GM23248 (cell line): ENCODE measurements at places on chromosomes 7 and 10. TPM values are rescaled to one million over a fixed set of nuclear protein-coding genes. Genes with fewer than 3 reads are reported as not detected.

FAM25G gene
- total RNA-seq: not detected in 2 replicates

ARHGAP22 gene
- total RNA-seq: 44.4 and 46.0 TPM in 2 replicates

NPY4R2 gene
- total RNA-seq: not detected in 2 replicates

GRCh38 chr10:128150045-128150493, 23.8 kb upstream of the MKI67 start:
- peak; percentile 81 for DNase-seq

- no peak for DNase-seq
These were observed 326.3 kb upstream of the BMPER start for GRCh38 chr7:33578881-33579672.

DNA sequence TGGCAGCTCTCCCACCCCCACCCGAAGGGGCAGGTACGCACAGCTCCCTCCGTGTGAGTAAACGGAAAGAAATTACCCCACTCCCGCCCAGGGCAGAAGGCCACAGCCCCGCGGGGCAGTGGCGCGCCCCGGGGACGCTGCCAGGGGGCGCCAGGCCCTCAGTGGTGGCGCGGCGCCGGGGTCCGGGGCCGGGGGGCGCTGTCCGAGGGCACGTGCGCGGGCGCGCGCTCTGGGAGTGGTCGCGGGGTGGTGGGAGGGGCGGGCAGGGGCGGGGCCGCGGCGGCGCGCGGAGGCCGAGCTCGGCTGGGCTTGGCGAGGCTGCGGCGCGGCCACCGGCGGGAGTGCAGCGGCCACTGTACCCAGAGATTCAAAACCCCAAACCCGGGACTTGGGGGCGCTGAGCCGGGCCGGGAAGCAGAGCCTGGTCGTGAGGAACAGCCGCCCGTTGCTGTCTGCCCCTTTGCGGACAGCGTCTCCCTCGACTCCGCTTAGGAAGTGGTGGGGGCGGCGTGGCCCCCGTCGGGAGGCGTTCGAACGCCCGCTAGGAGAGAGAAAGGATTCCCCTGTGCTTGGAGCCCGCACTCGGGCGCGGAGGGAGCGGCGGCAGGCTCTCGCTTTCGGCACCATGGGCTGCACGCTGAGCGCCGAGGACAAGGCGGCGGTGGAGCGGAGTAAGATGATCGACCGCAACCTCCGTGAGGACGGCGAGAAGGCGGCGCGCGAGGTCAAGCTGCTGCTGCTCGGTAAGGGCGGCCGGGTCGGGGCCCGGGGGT, at the start of gene GNAI1:
TSS of gene GNAI1 (plus strand) at position 296 of the 773 bp plus-strand sequence. CDS start at position 626, 330 bp downstream.
- DNase-seq: peak; percentile 88

- DNase-seq: no peak
These were observed 30.1 kb upstream of the TNPO3 start for GRCh38 chr7:129084801-129085551.

DNA sequence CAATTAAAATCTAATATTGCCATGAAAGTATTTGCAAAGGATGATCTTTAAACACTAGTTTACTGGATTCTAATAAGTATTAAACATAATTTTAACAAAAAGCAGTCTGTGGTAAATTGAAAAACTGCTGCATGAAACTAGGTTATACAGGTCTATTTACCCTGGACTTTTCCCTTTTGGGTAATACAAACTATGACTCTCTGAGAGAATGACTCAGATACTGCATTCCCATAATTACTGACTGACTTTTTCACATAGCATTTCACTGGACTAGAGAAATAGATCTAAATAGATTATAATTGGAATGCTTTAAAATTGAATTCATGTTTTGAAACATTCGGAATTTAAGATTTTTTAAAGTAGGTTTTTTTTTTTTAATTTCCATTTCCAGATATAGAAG, 395.7 kb downstream of the THSD7A start:
- peak; percentile 62 for DNase-seq

DNA sequence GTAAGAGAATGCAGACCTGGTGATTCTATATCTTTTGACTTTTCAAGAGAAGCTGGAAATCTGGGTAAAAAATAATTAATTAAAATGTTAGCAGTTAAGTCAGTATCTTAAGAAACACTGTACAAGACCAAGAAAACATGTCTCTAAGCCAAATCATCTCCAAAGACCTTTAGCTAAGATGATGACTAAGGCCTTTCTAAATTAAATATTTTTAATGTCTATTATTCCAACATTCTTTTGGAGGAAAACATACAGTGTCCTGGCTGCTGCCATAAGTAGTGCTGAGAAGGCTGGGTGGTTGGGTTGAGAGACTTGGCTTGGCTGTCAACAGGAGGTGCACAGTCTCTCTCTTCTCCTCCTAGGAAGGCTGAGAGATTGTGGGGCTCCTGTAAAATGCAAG, 20.3 kb downstream of the STARD3NL start:
- DNase-seq: peak; percentile 51
